Placental pericyte (primary cell): ENCODE measurements at places on chromosomes 7 and 10. TPM values are rescaled to one million over a fixed set of nuclear protein-coding genes. Genes with fewer than 3 reads are reported as not detected.

The CALML3 gene
- not detected in 2 replicates for total RNA-seq

The SLIT1 gene
- total RNA-seq, result 0.14 TPM in 1 of 2 replicates, not detected in the other

The ARHGEF5 gene
- 2.2 and 3.1 TPM in 2 replicates for total RNA-seq

The CLCN1 gene
- total RNA-seq, result not detected in 2 replicates

The TMEM176B gene
- 0.29 TPM in 1 of 2 replicates, not detected in the other for total RNA-seq

The GSTO2 gene
- 0.22 and 1.9 TPM in 2 replicates for total RNA-seq

The CNPY1 gene
- not detected in 2 replicates for total RNA-seq
